Nucleus accumbens (tissue), 56 donors: ENCODE measurements at places on chromosomes 12 and 14.

DNA sequence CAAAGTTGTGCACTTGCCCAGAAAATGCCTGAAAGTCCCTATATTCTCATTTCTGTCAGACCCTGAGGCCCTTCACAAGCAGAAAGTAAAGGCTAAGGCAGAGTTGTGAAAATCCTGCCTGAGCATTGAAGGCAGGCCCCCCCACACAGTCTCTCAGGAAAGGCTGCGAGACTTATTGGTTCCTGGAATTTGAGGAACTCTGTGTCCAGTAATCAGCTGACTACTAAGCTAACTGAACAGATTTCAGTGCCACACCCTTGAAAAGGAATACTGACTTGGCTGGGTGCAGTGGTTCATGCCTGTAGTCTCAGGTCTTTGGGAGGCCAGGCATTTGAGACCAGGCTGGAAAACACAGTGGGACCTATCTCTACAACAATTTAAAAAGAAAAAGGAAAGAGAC lies 21.1 kb upstream of the PPP2R5E start:
- DNase-seq, result no peak

DNA sequence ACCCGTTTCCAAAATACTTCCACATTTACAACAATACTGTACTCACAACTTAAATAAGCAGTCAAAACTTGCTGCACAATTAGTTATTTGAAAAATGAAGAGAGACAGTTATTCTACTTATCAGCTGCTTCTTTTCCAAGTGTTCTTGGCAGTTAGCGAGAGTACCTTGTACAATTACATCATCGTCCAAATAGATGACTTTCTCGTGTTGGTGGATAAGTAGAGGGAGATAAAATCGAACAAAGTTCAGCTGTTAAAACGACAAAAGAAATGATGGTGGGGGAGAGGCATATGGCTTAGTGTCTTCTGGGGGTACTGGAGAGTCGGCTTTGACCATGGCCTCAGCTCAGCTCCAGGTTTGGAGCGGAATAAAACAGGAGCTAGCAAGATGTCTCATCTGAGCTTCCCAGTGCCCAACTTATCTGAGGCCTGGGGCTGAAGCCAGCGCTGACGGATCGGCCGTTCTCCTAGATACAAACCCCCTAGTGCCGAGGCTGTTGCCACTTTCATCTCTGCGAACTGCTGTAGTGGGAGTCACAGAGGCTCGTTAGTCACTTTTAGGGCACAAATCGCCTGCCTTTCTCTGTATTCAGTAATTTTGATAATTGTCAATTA lies 31.7 kb downstream of the TDG start:
- no peak for DNase-seq

DNA sequence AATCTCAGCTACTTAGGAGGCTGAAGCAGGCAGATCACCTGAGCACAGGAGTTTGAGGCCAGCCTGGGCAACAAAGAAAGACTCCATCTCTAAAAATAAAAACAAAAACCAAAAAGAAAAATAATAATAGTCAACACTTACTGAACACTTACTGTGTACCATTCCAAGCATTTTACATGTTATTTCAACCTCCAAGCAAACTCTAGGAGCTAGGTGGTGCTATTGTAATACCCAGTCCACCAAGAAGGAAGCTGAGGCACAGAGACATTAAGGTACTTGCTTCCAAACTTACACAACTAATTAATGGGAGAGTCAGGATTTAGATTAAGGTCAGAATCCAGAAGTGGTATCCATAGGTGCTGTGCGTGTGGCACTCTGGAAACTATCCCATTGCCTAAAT lies 13.7 kb upstream of the OR6J1 start:
- no peak for DNase-seq

DNA sequence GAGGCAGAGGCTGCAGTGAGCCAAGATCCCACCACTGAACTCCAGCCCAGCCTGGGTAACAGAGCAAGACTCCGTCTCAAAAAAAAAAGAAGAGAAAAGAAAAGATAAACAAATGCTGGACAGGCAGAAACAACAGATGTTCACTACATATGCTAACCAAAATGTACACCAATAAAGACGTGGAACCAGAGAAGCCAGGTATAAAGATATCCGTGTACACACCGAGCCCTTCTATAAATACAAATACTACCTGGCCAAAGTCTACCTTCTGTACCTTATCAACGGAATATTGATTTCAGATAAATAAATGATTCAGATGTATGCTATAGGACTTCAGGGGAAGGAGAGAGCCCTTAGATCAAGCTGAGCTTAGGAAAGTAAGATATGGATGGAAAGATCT lies 10.8 kb upstream of the KRT8 start:
- no peak for DNase-seq

DNA sequence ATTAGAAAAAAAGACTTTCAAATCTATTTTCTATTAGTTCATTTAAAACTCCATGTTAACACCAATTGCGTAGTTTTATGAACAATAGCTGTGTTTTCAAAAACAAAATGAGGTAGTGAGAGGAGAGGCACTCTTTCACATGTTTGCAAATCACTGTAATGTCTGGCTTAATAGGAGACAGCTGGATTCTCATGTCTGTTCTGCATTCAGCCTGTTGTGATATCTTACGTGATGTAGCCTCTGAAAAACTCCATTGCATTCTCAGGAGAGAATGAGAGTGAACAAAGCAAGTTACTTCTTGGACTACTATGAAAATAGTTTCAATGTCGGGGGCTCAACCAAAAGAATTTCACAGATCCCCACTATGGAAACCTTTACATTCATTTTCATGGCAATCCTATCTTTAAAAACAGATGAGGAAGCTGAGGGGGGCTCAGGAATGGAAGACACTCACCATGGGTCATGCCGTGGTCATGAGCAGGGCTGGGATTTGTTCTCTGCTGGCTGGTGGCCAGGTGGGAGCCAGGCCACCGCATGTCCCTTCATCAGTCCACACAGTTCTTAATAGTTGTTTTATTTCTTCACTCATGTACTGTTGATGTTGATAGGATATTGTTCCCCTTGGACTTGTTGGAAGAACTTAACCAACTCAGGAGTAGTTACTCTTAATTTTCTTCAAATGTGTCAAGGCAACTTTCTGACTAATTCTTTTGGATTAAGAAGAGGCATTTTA lies 346.2 kb upstream of the FAR2 start:
- DNase-seq, result no peak
